ENCODE measurements at places on chromosomes 7 and 10. TPM values are rescaled to one million over a fixed set of nuclear protein-coding genes. Genes with fewer than 3 reads are reported as not detected.

GRCh38 chr10:112677689-112678088 lies 230.7 kb downstream of the VTI1A start:
- H3K4me3 ChIP-seq = no peak overlapping the region
- H3K36me3 ChIP-seq = peaks cover 4% of the 10 kb centered on the region
- no peaks in the 10 kb centered on the region for H3K4me1 ChIP-seq
- no peaks in the 10 kb centered on the region for H3K27me3 ChIP-seq

CYP2C19 gene
- total RNA-seq = not detected

STYXL1 gene
- 31.7 TPM for total RNA-seq

DNA sequence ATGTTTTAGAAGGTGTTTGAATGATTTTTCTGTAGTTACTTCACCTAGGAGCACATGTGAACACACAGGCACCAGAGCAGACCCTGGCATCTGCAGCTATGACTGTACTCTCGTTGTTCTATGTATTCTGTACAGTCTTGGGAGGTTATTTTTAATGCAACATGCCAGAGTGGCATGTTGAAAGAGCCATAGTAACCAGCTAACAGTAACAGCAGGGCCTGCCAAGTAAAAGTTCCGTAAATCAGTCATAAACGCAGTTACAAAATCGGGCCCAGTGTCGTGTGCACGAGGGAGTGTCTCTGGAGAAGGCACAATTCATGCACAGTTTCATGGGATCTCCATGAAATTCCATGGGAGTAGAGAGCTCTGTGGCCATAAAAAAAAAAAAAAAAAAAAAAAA lies 108.3 kb upstream of the CDK6 start:
- H3K27me3 ChIP-seq = peaks cover 2% of the 10 kb centered on the region
- no peak overlapping the region for H3K27ac ChIP-seq
- H3K4me3 ChIP-seq = no peak overlapping the region
- no peak for DNase-seq

DNA sequence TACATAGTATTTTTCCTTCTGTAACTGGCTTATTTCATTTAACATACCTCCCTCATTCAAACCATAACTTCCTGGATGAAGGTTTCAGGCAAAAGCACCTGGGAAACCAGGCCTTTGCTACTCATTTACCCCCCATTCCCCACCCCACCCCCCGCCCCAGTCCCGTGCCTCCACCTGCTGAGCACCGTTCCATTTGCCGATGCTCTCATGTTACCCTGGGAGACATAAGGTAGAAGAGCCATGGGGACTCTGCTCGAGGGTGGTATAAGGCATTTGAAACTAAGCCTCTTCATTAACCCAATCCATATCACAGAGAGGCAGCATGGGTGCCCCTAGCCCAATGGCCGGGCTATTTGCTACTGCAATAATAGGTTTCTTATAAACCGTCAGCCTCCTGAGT lies 22.2 kb upstream of the MCM10 start:
- no peak overlapping the region for H3K27ac ChIP-seq
- H3K4me3 ChIP-seq = no peak overlapping the region
- no peak for DNase-seq
- H3K36me3 ChIP-seq = peaks cover 27% of the 10 kb centered on the region
- H3K27me3 ChIP-seq = no peaks in the 10 kb centered on the region
- no peaks in the 10 kb centered on the region for H3K4me1 ChIP-seq

- no peak overlapping the region for H3K27ac ChIP-seq
- DNase-seq = no peak
- no peaks in the 10 kb centered on the region for H3K4me1 ChIP-seq
- H3K36me3 ChIP-seq = no peaks in the 10 kb centered on the region
Measured at GRCh38 chr10:49359349-49360270, 36.3 kb downstream of the DRGX start.

GRCh38 chr10:45144326-45145070 lies 143.8 kb downstream of the ZNF22 start:
- peaks cover 13% of the 10 kb centered on the region for H3K27me3 ChIP-seq
- no peak overlapping the region for H3K27ac ChIP-seq
- no peak overlapping the region for H3K4me3 ChIP-seq
- DNase-seq = no peak
- H3K36me3 ChIP-seq = no peaks in the 10 kb centered on the region

GRCh38 chr7:105477908-105478307 lies 44.2 kb downstream of the PUS7 start:
- H3K36me3 ChIP-seq = peaks cover 32% of the 10 kb centered on the region
- H3K4me3 ChIP-seq = no peak overlapping the region
- no peak overlapping the region for H3K27ac ChIP-seq
- DNase-seq = no peak

- H3K4me3 ChIP-seq = peak overlapping the region; percentile 48
- no peak overlapping the region for H3K27ac ChIP-seq
- peaks cover 9% of the 10 kb centered on the region for H3K4me1 ChIP-seq
- H3K36me3 ChIP-seq = no peaks in the 10 kb centered on the region
Measured at GRCh38 chr7:39465055-39465929, 100.9 kb upstream of the YAE1 start.

GRCh38 chr7:97006816-97007582 lies 1.6 kb downstream of the DLX6 start:
- no peaks in the 10 kb centered on the region for H3K4me1 ChIP-seq
- H3K27ac ChIP-seq = no peak overlapping the region
- H3K4me3 ChIP-seq = no peak overlapping the region
- H3K36me3 ChIP-seq = no peaks in the 10 kb centered on the region
